Activated CD4-positive, alpha-beta T cell treated with anti-CD3 and anti-CD28 coated beads, Interleukin-2, amount 10 ng/mL, durations not matched to agents 24 days and 14 days (primary cell): ENCODE measurements at places on chromosomes 12 and 14. TPM values are rescaled to one million over a fixed set of nuclear protein-coding genes. Genes with fewer than 3 reads are reported as not detected.

DNA sequence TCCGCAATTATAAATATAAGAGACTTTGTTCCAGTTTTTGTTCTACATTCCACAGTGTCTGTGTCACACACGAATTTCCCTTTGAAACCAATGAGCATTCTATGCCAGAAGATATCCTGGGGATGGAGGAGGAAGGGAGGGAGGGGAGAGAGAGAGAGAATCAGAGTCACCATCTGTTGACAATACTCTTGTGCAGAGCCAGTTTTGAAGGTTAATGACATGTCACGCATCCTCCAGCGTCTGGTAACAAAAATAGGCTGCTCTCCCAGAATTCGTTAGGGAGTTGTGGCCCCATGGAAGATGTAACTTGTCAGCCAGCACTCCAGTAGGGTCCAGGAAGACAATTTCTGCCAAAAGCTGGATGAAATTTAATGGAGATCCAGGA lies 213.5 kb upstream of the KRR1 start:
- H3K27ac ChIP-seq, result no peak overlapping the region
- H3K4me3 ChIP-seq, result no peak overlapping the region
- DNase-seq, result no peak

SAMD15 gene
- 0.28 and 0.63 TPM in 2 replicates for total RNA-seq

MYO1A gene
- 1.7 TPM in 2 replicates for total RNA-seq

GRCh38 chr12:108939594-108939993 lies 59.7 kb downstream of the DAO start:
- H3K27ac ChIP-seq, result no peak overlapping the region
- no peaks in the 10 kb centered on the region for H3K27me3 ChIP-seq
- H3K4me1 ChIP-seq, result no peaks in the 10 kb centered on the region
- peak; percentile 66 for DNase-seq
- no peak overlapping the region for H3K4me3 ChIP-seq

DNA sequence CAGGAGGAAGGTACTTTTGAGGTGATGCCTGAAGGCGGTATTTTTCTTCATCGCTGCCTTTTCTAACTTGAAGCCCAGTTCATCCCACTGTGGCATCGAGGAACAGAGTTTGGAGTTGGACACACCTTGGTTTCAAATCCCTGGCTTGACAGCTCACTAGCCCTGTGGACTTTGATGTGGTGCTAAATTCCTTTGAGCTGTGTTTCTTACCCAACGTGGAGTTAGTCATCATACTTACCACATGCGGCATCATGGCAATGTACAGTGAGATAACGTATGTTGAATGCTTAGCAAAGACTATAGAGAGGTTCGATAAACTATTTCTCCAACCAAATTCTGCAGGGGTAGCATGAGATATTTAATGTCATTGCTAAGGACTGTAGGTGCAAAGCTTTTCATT lies 3.4 kb downstream of the PLEKHG3 start:
- H3K4me3 ChIP-seq, result peak overlapping the region; percentile 23
- H3K27me3 ChIP-seq, result peaks cover 45% of the 10 kb centered on the region
- DNase-seq, result peak; percentile 69
- H3K36me3 ChIP-seq, result peaks cover 9% of the 10 kb centered on the region
- H3K4me1 ChIP-seq, result peaks cover 52% of the 10 kb centered on the region

INHBE gene
- 0.07 TPM in 1 of 2 replicates, not detected in the other for total RNA-seq

LRRC10 gene
- total RNA-seq, result not detected in 2 replicates

TNFAIP2 gene
- total RNA-seq, result 0.37 and 0.50 TPM in 2 replicates

NYNRIN gene
- not detected in 2 replicates for total RNA-seq

DNA sequence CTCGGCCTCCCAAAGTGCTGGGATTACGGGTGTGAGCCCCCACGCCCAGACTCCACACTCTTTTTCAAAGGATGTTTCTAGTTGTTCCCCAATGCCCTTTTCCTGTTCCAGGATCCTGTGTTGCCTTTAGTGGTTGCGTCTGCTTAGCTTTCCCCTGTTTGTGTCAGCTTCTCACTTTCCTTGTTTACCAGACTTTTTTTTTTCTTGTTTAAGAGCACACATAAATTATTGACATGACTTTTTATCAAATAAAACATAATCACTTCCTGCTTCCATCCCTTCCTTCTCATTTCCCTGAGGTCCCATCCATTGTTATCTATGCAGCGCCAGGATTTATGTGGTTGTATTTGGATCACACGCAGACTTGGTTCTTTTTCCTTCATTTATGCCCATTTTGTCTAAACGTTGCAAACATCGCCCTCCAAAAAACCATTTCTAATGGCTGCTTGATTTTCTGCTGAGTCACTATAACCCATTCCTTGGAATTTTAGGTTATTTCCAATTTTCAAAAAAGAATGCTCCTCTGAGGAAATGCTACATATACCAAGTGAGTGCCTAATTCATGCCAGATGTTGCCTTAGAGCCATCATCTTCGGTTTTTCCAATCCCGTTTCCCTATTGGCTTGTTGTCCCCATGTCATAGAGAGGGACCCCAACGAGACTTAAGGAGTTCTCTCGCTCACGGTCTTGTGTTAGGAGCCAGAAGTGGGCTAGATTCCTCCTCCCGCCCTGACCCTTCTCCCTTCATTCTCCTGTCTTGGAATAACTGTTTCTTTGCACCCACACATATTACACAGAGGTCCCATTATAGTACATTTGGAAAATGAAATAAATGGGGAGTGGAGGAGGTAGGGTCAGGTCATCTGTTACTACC lies 13.5 kb upstream of the CYP46A1 start:
- DNase-seq, result no peak
- H3K27me3 ChIP-seq, result peaks cover 3% of the 10 kb centered on the region
- H3K4me3 ChIP-seq, result no peak overlapping the region

DNA sequence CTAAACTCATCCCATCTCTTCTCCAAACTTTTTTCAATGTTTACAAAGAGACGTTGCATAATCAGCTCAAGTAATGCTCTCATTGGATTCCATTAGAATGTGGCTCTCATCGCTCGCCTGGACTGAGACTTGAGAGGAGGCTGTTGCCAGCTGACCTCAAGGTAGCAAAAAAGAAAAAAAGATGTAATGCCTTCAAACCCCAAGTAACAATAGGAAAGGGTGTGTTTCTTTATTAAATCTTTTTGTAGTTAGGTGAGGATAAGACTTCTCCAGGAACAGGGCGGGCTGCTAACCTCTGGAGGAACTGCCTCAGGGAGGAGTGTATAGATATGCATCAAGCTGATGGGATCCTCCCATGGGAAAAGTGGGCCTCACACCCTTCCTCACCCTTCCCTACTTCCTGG lies 956 bp upstream of the PTHLH start:
- no peak for DNase-seq
- peaks cover 85% of the 10 kb centered on the region for H3K27me3 ChIP-seq
- H3K4me1 ChIP-seq, result peaks cover 15% of the 10 kb centered on the region

RPGRIP1 gene
- total RNA-seq, result not detected in 2 replicates

DNA sequence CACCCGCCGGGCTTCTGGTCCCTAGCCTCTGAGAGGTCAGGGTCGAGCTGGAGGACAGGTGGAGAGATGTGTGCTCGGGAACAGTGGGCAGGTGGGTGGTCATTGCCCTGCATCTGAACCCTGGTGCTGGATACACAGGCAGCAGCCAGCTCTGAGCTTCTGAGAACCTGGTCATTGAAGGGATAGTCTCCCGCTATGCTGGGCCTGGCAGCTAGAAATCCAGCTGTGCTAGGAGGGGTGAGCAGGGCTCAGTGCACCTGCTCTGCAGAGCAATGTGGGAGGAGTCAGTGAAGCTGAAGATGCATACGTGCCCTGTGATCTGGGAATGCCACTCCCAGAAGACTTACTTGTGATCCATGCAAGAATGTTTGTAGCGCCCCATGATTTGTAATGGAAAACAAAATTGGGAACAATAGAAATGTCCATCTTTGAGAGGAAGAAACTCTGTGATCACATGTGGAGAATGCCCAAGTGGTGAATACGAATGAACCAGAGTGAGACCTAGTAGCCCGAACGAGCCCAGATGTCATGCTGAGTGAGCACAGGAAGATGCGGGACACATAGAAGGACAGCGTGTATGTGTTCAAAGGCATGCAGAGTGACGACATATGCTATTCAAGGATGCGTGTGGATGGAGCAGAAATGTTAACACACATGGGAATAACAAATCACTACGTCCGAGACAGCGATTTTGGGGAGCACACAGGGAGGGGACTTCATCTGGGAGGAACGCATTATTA lies 63.4 kb downstream of the AACS start:
- H3K27me3 ChIP-seq, result no peaks in the 10 kb centered on the region
- no peak overlapping the region for H3K27ac ChIP-seq
- no peaks in the 10 kb centered on the region for H3K36me3 ChIP-seq
- H3K4me1 ChIP-seq, result no peaks in the 10 kb centered on the region

- H3K27me3 ChIP-seq, result peaks cover 2% of the 10 kb centered on the region
- H3K27ac ChIP-seq, result no peak overlapping the region
- H3K4me1 ChIP-seq, result no peaks in the 10 kb centered on the region
- no peak for DNase-seq
These were observed 18.0 kb downstream of the LRTM2 start for GRCh38 chr12:1838205-1838993.
